Aortic smooth muscle cell (primary cell): ENCODE measurements at places on chromosomes 13 and 19. TPM values are rescaled to one million over a fixed set of nuclear protein-coding genes. Genes with fewer than 3 reads are reported as not detected.

PRR20E gene
- not detected in 2 replicates for total RNA-seq

PRKACA gene
- 52.2 and 60.1 TPM in 2 replicates for total RNA-seq

ZFP14 gene
- total RNA-seq = 3.4 and 4.7 TPM in 2 replicates

GAS6 gene
- total RNA-seq = 10.8 and 17.0 TPM in 2 replicates

FPR1 gene
- not detected in 2 replicates for total RNA-seq

HIPK4 gene
- 0.06 and 0.13 TPM in 2 replicates for total RNA-seq

OLFM2 gene
- 0.19 and 1.3 TPM in 2 replicates for total RNA-seq

BCL3 gene
- total RNA-seq = 8.2 and 11.6 TPM in 2 replicates

SLC7A10 gene
- not detected in 2 replicates for total RNA-seq

NUMBL gene
- 22.6 and 40.8 TPM in 2 replicates for total RNA-seq

ACER1 gene
- total RNA-seq = not detected in 2 replicates

CTXN1 gene
- 2.0 and 2.1 TPM in 2 replicates for total RNA-seq

ZSCAN5C gene
- not detected in 2 replicates for total RNA-seq

PDE4C gene
- 0.12 and 0.26 TPM in 2 replicates for total RNA-seq

KDELR1 gene
- 46.0 and 66.4 TPM in 2 replicates for total RNA-seq

EPN1 gene
- 44.5 and 80.6 TPM in 2 replicates for total RNA-seq

BST2 gene
- 28.2 and 79.7 TPM in 2 replicates for total RNA-seq

ZNF625 gene
- 14.0 and 15.3 TPM in 2 replicates for total RNA-seq

ZNF426 gene
- 19.7 and 20.4 TPM in 2 replicates for total RNA-seq

MZT1 gene
- total RNA-seq = 9.5 and 14.5 TPM in 2 replicates

APOE gene
- total RNA-seq = 0.50 and 2.2 TPM in 2 replicates

SIAH3 gene
- total RNA-seq = not detected in 2 replicates

CLEC17A gene
- 0.06 and 0.13 TPM in 2 replicates for total RNA-seq

CILP2 gene
- total RNA-seq = under 0.01 TPM in 2 replicates

MAST1 gene
- total RNA-seq = 0.13 and 0.19 TPM in 2 replicates

LILRA2 gene
- not detected in 2 replicates for total RNA-seq

ERVK3-1 gene
- total RNA-seq = 37.9 and 40.6 TPM in 2 replicates

PSMD8 gene
- 296 and 303 TPM in 2 replicates for total RNA-seq

FRY gene
- 9.5 and 22.9 TPM in 2 replicates for total RNA-seq

ELSPBP1 gene
- not detected in 2 replicates for total RNA-seq

PTH2 gene
- not detected in 2 replicates for total RNA-seq

PTBP1 gene
- total RNA-seq = 71.4 and 77.9 TPM in 2 replicates

APOC1 gene
- 0.56 and 0.79 TPM in 2 replicates for total RNA-seq

KLC3 gene
- total RNA-seq = not detected in 2 replicates

ZNF846 gene
- total RNA-seq = 16.6 and 19.3 TPM in 2 replicates

PLPPR3 gene
- not detected in 2 replicates for total RNA-seq

CNN2 gene
- total RNA-seq = 64.7 and 87.6 TPM in 2 replicates

GPC5 gene
- total RNA-seq = not detected in 2 replicates

GJA3 gene
- total RNA-seq = under 0.01 and 0.06 TPM in 2 replicates

TRIM28 gene
- 241 and 323 TPM in 2 replicates for total RNA-seq

MRPS12 gene
- total RNA-seq = 21.0 and 33.7 TPM in 2 replicates

ZNF229 gene
- total RNA-seq = 11.9 and 12.2 TPM in 2 replicates

MIPEP gene
- total RNA-seq = 12.9 and 17.3 TPM in 2 replicates

ZNF723 gene
- total RNA-seq = not detected in 2 replicates

LIPE gene
- total RNA-seq = 1.9 and 2.6 TPM in 2 replicates

PNMA8A gene
- total RNA-seq = 1.2 and 4.8 TPM in 2 replicates

MYH14 gene
- not detected in 2 replicates for total RNA-seq

MAP4K1 gene
- 0.31 TPM in 1 of 2 replicates, not detected in the other for total RNA-seq
